ENCODE measurements at places on chromosomes 7 and 10. TPM values are rescaled to one million over a fixed set of nuclear protein-coding genes. Genes with fewer than 3 reads are reported as not detected.
A peak's percentile ranks its signal among the peaks of the same experiment; 100 is the strongest.

FAM3C gene
- total RNA-seq = 134 TPM

GRCh38 chr7:149714910-149715471 lies 58.4 kb downstream of the ZNF467 start:
- DNase-seq = no peak

TRPV6 gene
- 0.29 TPM for total RNA-seq

GRCh38 chr10:119131512-119132240 lies 27.8 kb downstream of the DENND10 start:
- DNase-seq = peak; percentile 10

- DNase-seq = no peak
Observed at GRCh38 chr10:66941491-66941890, 15.7 kb downstream of the LRRTM3 start.

- DNase-seq = no peak
Observed at GRCh38 chr10:118973744-118974143, 55.8 kb upstream of the NANOS1 start.

ASZ1 gene
- total RNA-seq = not detected

DNA sequence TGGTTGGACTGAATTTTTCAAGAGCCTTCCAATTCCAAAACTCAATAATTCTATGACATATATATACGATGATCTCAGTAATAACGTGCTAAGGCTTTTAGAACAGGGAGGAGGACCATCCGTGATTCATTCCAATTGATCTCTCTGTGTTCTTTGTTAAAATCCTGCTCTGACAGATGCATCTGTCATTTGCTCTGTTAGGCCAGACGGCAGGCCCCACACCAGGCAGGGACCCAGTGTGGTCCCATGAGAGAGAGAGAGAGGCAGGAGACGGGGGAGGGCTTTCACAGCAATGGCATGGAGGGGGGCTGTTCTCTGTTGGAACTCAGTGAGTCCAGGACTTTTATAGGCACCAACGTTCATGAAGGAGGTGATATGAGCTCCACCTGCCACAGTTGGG lies 160.0 kb upstream of the INSYN2A start:
- DNase-seq = no peak

DNA sequence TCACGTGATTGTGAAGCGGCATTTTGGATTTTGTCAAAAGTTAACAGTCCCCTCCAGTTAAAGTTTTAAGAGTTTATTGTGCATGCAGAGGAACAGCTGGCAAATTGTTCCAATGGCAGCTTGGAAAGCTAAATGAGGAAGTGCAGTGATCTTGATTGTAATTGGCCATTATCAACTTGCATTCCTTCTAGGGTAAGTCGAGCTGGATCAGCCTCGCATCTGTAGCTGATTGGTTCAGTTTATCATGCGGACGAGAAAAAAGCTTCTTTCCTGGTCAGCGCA lies 566 bp downstream of the ZNF789 start:
- DNase-seq = peak; percentile 63

MYOZ1 gene
- 1.1 TPM for total RNA-seq
